ENCODE measurements at places on chromosomes 16 and 17.

DNA sequence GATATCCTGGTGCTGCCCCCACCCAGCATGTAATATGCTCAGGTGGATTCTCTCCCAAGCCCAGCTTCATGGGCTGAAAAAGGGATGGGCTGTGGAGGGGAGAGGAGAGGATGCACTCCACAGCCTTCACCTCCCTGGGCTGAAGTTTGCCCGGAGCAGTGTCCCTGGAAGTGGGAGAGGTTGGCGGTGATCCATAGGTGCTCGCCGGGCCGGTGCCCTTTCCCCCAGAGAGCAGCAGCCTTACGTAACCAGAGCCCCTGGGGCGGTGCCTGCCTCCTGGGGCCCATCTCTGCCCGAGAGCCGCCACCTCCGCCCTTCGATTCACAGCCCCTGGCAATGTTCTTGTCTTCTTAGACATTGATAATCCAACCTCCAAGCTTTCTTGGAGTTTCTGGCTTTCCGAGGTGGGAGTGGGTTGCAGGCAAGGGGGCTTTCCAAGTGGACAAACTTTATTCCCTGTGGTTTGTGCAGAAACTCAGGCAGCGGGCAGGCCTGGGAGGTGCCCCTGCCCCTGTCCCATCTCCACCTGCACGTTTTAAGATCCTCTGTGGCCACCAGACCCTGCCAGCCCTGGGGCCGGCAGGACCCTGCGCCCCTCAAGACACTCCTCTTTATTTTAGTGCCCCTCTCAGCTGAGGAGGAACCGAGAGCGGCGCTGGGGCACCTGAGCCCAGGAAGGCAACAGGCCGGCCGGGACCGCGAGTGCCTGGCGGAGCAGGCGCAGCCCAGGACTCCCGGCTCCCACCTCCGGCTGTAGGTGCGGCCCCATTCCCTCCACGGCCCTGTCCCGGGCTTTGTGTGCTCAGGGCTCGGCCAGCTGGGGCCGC, 3.1 kb upstream of the WDR90 start:
- no peak for DNase-seq

DNA sequence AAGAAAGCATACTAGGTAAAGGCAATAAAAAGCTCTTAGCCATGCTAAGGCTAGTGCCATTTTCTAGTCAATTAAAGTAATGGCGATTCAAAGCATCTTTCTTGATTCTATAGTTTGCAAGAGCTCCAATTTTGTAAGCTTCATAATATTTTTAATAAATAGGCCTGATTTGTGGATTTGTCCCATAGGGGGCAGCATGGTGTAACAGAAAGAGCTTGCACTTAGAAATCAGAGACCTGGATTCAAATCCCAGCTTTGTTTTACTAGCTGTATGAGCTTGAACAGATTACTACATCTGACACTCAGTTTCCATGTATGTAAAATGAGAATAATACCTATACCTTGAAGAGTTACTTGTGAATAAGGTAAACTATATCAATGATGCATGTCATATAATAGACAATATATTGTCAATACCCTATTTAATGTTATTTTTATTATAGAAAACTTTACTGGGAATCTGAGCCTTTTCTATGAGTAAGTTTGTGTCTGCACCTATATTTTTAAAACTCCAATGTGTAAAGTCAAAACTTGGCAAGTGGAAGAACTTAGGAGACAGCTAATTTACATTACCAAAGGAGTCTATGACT, 93.6 kb upstream of the NOG start:
- no peak for DNase-seq

GRCh38 chr16:88629835-88630234, 8.5 kb upstream of the IL17C start:
- no peak for DNase-seq

GRCh38 chr16:75311383-75311938, 60.0 kb upstream of the BCAR1 start:
- no peak for DNase-seq

DNA sequence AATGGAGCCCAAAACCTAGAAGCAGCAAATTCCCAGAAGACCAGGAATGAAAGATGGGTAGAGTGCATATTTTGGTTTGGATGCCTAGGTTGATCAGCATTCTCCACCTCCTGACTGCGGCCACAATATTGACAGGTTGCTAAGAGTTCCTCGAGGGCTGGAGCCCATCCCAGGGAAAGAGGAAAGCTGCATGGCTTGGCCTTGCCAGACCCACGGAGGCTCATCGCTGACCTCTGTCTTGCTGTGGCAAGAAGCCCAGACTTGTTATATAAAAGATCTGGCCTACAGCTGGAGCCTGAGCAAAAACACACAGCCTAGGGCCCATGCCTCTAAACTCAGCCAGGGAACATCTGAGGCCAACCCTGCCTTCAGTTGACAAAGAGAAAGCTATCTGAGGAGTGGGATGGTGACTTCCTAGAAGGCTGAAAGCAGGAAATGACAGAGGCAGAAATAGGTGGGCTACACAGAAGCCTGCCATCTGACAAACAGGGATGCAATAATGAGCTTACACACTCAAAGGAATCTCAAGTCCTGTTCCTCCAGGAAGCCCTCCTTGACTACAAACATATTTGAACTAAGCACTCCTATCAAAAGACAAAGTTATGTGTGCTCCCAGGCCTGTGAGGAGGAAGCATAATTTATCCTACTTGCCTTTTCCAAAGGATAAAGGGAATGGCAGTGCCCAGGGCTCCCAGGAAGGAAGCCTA, 22.5 kb upstream of the SLC35B1 start:
- DNase-seq, result no peak

GRCh38 chr16:10387188-10387617, 1.3 kb downstream of the ATF7IP2 start:
- no peak for DNase-seq

GRCh38 chr17:39357986-39358385, 43.4 kb downstream of the FBXL20 start:
- no peak for DNase-seq

GRCh38 chr17:11823862-11824261, 173.4 kb downstream of the ZNF18 start:
- DNase-seq, result no peak

DNA sequence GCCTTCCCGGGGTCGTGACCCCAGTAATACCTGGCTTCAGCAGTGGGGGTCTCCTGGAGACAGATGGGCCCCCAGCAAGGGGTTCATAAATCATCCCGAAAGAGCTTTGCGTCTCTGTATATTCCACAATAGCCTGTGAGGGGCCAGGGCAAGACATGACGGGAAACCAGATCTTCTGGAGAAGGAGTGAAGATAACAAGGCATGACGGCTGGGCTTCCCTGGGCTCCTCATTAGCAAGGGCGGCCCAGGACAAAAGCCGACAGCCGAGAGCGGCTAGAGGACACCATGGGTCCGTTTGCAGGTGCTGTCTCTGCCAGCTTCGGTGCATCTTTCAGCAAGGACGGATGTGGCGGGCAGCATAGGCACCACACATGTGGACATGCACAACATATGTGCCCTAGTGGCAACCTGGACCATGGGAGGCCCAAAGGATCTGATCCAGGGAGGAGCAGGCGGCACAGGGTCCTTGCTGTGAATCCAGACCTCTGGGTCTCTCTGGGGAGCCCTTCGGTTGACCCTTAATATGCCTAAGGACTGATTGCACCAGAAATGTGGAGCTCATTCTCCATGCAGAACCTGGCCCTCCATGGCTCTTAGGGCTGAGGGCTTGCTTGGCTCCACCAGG, 136.9 kb upstream of the FOXF1 start:
- no peak for DNase-seq

GRCh38 chr17:44496815-44497214, 6.4 kb downstream of the GPATCH8 start:
- no peak for DNase-seq

DNA sequence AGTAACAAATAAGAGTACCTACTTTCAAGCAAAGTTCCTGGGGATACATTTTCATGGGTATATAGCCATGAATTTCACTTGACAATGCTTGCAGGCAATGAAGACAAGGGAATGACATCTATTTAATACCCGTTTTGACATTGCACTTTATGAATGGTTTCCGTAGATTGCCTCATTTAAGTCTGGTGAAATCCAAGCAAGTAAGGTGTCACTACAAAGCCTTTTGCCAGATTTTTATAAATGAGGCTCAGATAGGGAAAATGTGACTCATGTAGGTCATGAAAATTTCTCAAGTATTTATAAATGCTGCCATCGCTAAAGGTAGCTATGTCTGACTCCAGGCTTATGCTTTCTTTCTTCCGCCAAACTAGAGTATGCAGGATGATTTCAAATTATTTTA, 644.3 kb downstream of the CDH8 start:
- DNase-seq, result no peak

- no peak for DNase-seq
Measured at GRCh38 chr17:38883592-38884526, 14.0 kb downstream of the LASP1 start.

DNA sequence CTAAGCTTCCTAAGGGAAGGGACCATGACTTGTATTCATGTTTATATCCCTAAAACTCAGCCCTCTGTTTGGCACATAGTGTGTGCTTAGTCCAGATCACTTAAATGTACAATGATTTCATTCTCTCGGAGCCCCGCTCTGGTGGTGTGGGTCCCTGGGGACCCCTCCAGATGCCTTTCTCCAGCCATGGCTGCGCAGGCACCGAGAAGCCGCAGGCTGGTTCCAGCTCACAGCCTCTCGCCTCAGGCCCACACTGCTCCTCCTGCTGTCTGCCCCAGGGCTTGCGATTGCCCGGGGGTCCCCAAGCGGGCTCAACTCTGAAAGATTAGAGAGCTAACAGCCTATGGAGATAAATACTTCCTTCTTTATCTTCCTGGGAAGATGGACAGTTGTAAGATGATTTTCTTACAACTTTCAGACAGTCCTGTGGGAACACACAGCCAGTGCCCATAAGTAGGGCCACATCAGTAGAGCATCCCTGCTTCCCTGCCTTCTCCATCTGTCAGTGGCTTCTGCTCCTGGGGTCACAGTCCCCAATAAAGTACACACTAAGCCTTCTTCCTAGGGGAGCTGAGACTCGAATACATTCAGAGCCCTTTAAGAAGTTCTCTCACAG, 66.2 kb downstream of the CENPV start:
- DNase-seq, result peak; percentile 84

- DNase-seq, result no peak
Measured at GRCh38 chr16:83932955-83933673, 19.9 kb upstream of the OSGIN1 start.

GRCh38 chr16:53822936-53823529, 119.1 kb downstream of the FTO start:
- DNase-seq, result no peak

GRCh38 chr16:13438064-13438463, 481.9 kb upstream of the ERCC4 start:
- no peak for DNase-seq

- DNase-seq, result no peak
Measured at GRCh38 chr16:57747496-57747895, 11.9 kb downstream of the KATNB1 start.

DNA sequence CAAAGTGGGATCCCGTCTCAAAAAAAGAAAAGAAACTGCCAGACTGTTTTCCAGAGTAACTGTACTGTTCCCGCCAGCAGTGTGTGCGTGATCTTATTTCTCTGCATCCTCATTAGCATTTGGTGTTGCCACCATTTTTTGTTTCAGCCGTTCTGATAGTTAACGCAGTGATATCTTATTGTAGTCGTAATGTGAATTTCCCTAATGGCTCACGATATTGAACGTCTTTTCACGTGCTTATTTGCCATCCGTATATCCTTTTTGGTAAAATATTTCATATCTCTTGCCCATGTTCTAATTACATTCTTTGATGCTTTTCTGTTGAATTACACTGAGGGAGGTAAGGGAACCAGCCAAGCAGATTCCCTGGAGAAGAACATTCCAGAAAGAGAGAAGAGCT, 92.4 kb downstream of the SEC14L1 start:
- DNase-seq, result no peak

DNA sequence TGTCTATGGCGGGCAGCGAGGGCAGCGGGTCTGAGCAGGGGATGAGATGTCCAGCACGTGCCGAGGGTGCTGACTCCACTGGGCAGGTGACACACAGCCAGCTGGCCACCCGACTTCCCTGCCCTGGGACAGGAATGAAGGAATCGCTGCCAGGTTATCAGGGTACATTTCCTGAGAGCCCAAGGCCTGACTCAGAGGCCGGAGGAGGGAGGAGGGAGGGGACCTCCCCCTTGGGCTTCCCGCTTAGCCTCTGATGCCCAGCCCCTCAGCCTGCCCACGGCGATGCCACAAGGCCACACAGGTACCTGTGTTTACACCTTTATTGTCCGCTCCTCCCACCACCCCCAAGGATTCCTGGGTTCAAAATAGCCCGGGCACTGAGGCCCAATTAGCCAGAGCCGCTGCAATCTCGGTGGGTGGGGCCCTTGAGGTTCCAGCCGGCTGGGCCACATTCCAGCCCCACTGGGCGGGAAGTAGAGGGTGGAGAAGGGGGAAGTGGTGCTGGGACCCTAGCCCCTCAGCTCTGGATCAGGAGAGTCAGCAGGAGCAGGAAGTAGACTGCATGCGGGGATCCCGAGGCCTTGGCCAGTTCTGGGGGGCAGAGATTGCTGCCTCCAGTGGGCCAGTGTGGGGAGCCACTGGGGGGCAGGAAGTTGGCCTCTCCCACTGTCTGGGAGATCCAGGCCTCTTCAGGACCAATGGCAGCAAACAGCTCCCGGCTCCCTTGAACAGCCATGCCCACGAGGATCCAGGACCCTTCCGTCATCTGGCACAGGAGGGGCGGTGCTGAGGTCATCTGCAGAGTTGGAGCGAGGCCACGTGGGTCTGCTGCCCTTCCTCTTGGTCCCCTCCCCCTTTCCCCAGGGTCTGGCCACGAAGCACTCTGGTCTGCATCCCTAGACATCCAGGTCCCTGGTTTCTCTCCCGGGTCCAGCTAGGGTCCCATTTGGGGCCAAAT, 3.4 kb upstream of the PRSS8 start:
- no peak for DNase-seq

GRCh38 chr16:72859581-72859980, 188.3 kb downstream of the ZFHX3 start:
- no peak for DNase-seq

DNA sequence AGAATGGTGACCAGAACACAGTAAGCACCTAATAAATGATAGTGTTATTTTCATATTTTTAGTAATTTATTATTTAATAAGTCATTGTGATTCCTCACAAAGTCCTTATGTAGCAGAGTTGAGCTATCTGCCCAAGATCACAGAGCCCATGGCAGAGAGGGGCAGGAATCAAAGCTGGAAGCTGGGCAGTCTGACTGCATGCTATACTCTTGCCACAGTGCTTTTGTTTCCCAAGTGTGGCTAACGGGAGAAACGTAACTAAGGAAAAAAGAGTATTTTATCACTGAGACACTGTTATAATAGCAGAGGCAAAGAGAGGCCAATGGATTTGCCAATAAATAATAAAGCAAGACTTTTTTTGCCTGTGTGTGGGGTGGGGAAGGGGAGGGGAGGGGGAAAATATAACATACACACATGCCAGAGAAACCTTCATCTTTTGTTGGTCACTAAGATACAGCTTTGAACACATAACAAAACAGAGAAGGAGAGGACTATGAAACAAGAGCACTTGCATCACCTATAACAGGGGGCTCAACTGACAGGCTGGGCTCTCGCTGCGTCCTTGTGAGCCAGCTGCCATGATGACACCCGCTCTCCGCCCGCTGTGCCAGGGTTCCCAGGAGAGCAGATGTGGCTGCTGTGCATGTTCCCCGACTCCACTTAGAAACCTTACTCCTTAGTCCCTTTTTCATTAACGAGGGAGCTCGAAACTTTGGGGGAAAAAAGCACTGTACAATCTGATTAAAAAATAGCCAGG, 10.1 kb downstream of the CSNK2A2 start:
- DNase-seq, result no peak

Measured in germinal center (tissue), 1 donor.